T-cell (primary cell): ENCODE measurements at places on chromosomes 6 and 20. TPM values are rescaled to one million over a fixed set of nuclear protein-coding genes. Genes with fewer than 3 reads are reported as not detected.

DNA sequence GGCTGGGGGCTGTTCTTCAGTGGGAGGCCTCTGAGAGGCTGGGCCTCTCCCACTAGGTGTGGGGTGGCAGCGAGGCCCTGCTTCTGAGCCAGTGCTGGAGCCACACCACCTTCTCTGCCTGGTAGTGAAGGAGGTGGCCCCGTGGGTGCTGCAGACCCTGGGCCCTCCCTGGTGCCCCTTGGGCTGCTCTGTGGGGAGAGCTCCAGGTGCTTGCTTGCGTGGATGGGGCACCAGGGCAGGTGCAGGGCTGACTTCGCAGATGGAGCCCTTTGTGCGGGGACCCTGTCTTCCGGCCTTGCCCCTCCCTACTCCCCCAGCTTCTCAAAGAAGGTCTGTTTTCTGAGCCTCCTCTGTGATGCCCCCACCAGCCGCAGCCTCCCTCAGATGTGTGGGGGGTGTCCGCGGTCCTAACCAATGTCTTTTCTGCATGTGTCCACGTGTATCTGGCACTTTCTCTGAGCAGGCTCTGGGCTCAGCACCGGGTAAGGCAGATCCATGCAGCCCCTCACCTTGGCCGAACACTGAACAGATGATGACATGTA, 17.2 kb upstream of the MYT1 start:
- no peak overlapping the region for H3K4me3 ChIP-seq
- no peaks in the 10 kb centered on the region for H3K27me3 ChIP-seq
- H3K27ac ChIP-seq: no peak overlapping the region
- no peaks in the 10 kb centered on the region for H3K36me3 ChIP-seq

- no peaks in the 10 kb centered on the region for H3K27me3 ChIP-seq
- no peak for DNase-seq
- no peaks in the 10 kb centered on the region for H3K36me3 ChIP-seq
Observed at GRCh38 chr6:22295145-22295544, 1.7 kb downstream of the PRL start.

DNA sequence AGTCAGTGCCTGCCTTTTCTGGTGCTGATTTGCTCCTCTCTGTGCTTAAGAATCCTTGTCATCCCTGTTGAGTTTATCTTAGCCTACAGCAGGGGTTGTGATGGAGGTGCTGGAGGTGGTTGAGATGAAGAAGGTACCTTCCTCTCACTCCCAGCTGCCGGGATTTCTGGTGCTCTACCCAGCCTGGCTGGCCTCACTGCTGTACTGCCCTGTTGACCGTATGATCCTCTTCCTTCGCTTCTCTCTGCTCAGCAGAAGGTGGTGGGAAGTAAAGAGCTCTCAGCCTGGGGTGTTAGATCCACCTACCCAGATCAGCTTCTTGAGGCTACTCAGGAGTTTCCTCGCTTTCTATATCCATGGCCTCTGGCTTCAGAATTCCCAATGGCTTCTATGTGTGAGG, 101.0 kb upstream of the NXT1 start:
- no peak overlapping the region for H3K27ac ChIP-seq
- H3K4me1 ChIP-seq: no peaks in the 10 kb centered on the region
- DNase-seq: no peak
- H3K36me3 ChIP-seq: no peaks in the 10 kb centered on the region

GRCh38 chr6:119157506-119157815, 79.0 kb upstream of the FAM184A start:
- no peaks in the 10 kb centered on the region for H3K4me1 ChIP-seq
- H3K27ac ChIP-seq: no peak overlapping the region
- no peaks in the 10 kb centered on the region for H3K36me3 ChIP-seq
- DNase-seq: no peak

GRCh38 chr6:79548304-79548703, 11.1 kb upstream of the LCA5 start:
- H3K4me3 ChIP-seq: no peak overlapping the region
- no peak overlapping the region for H3K27ac ChIP-seq
- no peaks in the 10 kb centered on the region for H3K36me3 ChIP-seq
- DNase-seq: no peak
- no peaks in the 10 kb centered on the region for H3K4me1 ChIP-seq

- no peaks in the 10 kb centered on the region for H3K27me3 ChIP-seq
- H3K36me3 ChIP-seq: peaks cover 18% of the 10 kb centered on the region
- H3K4me3 ChIP-seq: no peak overlapping the region
- DNase-seq: no peak
- no peak overlapping the region for H3K27ac ChIP-seq
Observed at GRCh38 chr20:58993332-58994248, 12.5 kb downstream of the NELFCD start.

Gene TMC2
- not detected for total RNA-seq

- H3K4me1 ChIP-seq: no peaks in the 10 kb centered on the region
- no peak for DNase-seq
- no peak overlapping the region for H3K4me3 ChIP-seq
- no peak overlapping the region for H3K27ac ChIP-seq
Observed at GRCh38 chr20:3757268-3757667, 10.3 kb downstream of the ADISSP start.

- no peak overlapping the region for H3K4me3 ChIP-seq
- no peaks in the 10 kb centered on the region for H3K36me3 ChIP-seq
- peaks cover 3% of the 10 kb centered on the region for H3K27me3 ChIP-seq
- no peak for DNase-seq
Observed at GRCh38 chr6:15995493-15995892, 133.4 kb upstream of the MYLIP start.

DNA sequence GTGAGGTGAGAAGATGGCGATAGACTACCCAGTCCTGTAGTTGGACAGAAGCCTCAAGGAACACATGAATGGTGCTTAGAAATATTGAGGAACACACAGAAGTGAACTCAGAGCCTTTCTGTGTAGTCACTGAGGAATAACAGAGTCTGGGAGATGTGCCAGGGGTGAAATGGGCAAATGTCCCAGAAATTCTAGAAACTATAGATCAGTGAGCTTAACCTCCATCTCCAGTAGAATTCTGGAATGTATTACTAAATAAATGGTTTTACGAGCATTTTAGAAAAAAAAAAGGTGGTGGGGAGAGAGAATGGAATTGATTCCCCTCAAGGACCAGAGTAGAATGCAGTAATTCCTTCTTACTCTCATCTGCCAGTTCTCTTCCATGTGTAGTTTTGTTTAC, 380.0 kb downstream of the LMBRD1 start:
- DNase-seq: no peak
- H3K36me3 ChIP-seq: no peaks in the 10 kb centered on the region
- no peak overlapping the region for H3K27ac ChIP-seq
- no peaks in the 10 kb centered on the region for H3K27me3 ChIP-seq
- H3K4me3 ChIP-seq: no peak overlapping the region
- no peaks in the 10 kb centered on the region for H3K4me1 ChIP-seq

GRCh38 chr6:38142178-38142902, 322.8 kb downstream of the ZFAND3 start:
- no peaks in the 10 kb centered on the region for H3K4me1 ChIP-seq
- no peak overlapping the region for H3K27ac ChIP-seq
- no peaks in the 10 kb centered on the region for H3K27me3 ChIP-seq

DNA sequence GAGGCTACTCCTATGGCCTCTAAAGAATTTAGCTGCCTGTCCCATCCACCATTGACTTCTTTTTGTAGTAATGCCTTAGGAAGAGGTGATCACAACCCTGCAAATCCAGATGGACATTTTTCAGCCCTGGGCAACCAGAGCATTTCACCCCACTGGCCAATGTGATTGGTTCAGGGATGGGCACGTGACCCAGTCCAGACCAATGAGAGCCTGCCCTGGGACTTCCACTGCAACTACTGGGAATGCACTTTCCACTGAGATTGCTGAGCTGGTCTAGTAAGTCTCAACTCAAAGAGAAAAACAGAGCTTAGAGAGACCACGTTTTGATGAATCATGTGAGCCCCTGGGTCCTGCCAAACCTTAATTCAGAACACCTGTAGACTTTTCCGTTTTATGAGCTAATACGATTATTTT, 8.9 kb upstream of the UBE2V1 start:
- H3K4me3 ChIP-seq: no peak overlapping the region
- H3K36me3 ChIP-seq: peaks cover 14% of the 10 kb centered on the region
- H3K27me3 ChIP-seq: no peaks in the 10 kb centered on the region
- H3K27ac ChIP-seq: no peak overlapping the region
- H3K4me1 ChIP-seq: no peaks in the 10 kb centered on the region

DNA sequence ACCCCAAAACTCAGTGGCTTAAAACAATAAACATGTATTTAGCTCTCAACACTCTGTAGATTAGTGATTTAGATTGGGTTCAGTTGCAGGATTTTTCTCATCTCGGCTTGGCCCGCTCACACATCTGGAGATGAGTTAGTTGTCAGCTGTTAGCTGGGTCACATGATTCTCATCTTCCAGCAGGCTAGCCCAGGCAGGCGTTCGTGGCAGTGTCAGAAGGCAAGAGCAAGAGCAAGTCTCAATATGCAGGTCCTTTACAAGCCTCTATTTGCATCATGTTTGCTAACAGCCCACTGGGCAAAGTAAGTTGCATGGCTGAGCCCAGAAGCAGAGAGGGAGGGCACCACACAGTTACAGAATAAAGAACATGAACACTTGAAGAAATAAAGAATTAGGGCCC, 83.6 kb upstream of the MYLIP start:
- no peak for DNase-seq
- no peaks in the 10 kb centered on the region for H3K36me3 ChIP-seq
- peaks cover 2% of the 10 kb centered on the region for H3K27me3 ChIP-seq
- H3K4me3 ChIP-seq: no peak overlapping the region

DNA sequence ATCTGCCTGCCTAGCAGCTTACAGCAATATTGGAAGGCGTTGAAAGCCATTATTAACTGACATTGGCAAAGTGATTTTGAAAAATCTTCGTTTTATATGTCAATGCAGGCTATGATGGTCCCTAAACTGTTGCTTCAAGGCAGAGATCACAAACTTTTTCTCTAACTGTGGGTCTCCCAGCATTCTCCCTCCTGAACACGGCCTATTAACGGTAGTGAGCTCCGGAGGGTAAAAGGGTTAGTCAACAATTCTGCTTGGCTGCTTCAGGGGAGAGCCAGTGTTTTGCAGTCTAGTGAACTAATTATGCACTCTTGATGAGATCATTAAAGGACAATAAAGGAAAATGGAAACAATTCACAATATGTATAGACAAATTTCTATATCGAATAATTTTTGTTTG, 261.8 kb upstream of the QKI start:
- DNase-seq: no peak
- H3K4me1 ChIP-seq: no peaks in the 10 kb centered on the region
- H3K27me3 ChIP-seq: peaks cover 2% of the 10 kb centered on the region

DNA sequence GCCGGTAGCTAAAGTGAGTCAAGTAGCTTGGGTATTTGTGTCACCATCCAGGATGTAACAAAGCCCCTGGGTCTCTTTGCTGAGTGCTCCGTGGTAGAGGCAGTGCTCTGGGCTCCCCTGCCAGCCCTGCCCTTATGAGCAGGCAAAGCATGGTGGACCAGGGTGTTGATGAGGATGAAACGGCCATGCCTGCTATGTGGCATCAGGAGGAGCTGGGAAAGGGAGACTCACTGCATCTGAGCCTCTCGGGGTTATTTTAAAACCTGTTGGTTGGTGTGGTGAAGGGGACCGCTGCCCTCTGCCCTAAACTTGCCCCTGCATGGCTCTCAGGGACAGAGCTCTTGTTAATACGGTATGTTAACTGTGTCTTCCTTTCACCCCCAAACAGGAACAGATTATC, 143.1 kb downstream of the DTNBP1 start:
- H3K4me1 ChIP-seq: no peaks in the 10 kb centered on the region
- DNase-seq: no peak
- peaks cover 84% of the 10 kb centered on the region for H3K36me3 ChIP-seq
- H3K27me3 ChIP-seq: no peaks in the 10 kb centered on the region
- no peak overlapping the region for H3K4me3 ChIP-seq

Gene SLC4A11
- total RNA-seq: 3.9 TPM

- H3K4me3 ChIP-seq: no peak overlapping the region
- no peaks in the 10 kb centered on the region for H3K36me3 ChIP-seq
- H3K4me1 ChIP-seq: peaks cover 12% of the 10 kb centered on the region
- DNase-seq: no peak
Observed at GRCh38 chr6:132490024-132490423, 22.9 kb downstream of the STX7 start.

GRCh38 chr20:13149371-13150105, 71.5 kb upstream of the ISM1 start:
- H3K4me1 ChIP-seq: no peaks in the 10 kb centered on the region
- no peak overlapping the region for H3K4me3 ChIP-seq
- H3K27ac ChIP-seq: no peak overlapping the region
- no peaks in the 10 kb centered on the region for H3K36me3 ChIP-seq

Gene CENPW
- 1.4 TPM for total RNA-seq

GRCh38 chr20:48656137-48656536, 171.7 kb downstream of the PREX1 start:
- no peak overlapping the region for H3K27ac ChIP-seq
- no peaks in the 10 kb centered on the region for H3K4me1 ChIP-seq
- peaks cover 93% of the 10 kb centered on the region for H3K36me3 ChIP-seq
- no peaks in the 10 kb centered on the region for H3K27me3 ChIP-seq
- H3K4me3 ChIP-seq: no peak overlapping the region
